NCI-H2029 (cell line): ENCODE measurements at places on chromosomes 16 and 17.

DNA sequence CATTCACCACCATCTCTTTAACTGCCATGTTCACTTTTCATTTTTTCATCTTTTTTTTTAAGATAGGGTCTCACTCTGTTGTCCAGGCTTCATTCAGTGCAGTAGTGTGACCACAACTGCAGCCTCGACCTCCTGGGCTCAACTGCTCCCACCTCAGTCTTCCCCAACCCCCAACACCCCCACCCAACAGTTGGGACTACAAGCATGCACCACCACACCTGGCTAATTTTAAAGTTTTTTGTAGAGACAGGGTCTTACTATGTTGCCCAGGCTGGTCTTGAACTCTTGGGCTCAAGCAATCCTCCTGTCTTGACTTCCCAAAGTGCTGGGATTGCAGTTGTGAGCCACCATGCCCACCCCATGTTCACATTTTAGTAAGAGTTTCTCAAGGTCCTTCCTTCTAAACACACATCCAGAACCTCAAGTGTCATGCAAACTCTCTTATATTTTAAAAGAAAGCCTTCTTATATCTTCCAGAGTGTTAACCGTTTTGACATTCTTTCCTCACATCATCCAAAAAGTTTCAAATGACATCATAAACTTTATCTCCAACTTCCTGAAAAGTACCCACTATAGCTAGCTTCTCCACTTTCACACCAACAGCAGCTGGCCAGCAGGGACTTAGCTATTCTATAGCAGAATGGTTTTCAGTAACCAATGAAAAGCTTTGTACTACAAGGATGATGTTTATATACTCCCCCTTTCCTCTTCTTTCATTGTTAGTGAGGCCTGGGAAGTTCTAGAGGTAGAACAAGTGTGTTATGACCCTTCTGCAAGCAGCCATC is 49.3 kb downstream of the TRAF4 start:
- no peak for DNase-seq

DNA sequence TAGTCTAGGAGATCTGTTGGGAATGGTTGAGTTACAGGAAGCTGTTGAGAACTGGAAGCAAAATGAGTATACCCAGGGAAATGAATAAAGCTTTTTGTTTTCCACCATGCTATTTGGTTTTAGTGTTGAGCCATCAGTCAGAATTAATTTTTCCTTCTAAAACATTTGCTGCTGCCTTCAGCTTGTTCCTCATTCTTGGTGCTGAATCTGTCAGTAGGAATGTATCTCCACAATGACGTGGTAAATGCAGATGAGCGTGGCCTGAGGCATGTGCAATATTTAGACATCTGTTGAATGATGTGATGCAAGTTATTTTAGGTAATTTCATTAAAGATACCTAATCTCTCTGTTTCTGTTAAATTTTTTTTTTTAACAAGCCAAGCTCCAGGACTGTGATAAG is 10.9 kb downstream of the HAPSTR1 start:
- no peak for DNase-seq

DNA sequence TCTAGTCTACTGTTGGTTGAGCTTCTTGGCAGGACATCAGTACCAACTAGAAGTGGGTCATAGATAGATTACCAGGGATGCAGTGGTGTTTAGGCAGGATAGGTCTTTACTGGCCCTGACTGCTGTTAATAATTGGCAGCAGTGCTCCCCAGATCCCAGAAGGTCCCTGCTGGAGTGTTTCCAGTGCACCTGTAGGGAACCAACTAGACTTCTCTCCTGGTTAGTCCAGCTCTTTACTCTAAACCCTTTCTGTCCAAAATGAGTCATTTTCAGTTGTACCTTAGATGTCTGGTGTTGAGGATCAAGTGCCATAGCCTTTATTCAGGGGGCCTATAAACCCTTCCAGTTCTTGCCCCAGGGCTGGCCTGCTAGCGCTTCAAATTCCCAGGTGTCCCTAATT is 8.7 kb downstream of the POLR2C start:
- DNase-seq = no peak

GRCh38 chr17:77182205-77183172 is 41.7 kb downstream of the SEC14L1 start:
- no peak for DNase-seq
